Globus pallidus (tissue), 1 donor: ENCODE measurements at places on chromosomes 6 and 20.

DNA sequence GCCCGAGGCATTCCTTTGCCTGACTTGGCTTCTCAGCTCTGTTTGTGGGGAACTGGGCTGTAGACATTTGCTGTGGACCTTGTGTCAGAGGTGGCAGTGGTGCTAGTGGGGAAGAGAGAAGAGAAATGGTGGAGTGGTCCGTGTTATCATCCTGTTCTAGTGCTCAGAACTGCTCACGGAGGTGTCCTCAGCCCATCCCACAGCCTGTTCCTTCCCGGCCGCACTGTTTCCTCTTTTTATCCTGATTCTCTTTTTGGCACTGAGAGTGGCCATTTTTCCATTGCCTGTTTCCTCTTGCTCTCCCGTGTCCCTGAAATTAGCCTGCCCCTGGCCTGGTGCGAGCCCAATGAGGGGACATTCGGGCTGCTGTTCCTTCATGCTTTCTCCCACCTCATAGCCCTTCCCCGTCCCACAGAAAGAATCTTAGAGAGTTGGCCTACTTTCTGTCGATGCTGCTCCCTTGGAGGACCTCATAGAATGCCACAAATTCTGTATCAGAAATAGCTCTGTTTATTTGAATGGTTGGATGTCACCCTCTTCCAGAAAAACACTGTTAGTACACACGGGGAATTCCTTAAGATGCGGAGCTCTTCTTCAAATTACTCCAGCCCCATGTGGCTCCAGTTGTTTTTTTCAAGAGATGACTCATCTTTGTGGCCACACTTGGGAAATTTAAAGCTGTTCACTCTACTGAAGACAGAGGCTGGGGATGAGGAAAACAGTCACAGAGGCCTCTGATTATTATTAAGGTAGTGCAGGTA lies 26.1 kb downstream of the FARS2 start:
- no peak for DNase-seq

GRCh38 chr6:107161521-107161920 lies 46.2 kb upstream of the BEND3 start:
- DNase-seq, result no peak

DNA sequence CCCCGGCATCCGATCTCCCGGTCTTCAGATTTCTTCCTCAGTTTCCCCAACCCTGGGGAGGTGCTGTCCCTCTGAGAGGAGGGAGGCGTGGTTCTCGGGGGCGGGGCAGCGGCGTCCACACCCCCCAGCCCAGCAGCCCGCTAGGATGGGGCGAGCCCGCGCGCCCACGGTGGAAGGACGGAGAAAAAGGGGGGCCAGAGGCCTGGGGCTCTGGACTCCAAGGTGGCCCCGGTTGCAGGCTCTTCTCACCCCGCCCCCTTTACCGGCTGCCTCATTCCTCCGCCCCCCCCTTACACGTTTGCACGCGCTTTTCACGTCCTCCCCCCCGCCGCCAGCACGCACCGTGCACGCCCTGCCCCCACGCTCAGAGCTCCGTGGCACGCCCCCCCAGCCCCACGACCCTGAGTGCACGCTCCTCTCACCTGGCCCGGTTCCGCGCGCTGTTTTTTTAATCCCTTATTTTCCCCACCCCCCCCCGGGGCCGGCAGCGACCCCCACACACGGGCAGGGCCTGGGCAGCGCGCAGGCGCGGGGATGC lies 402 bp downstream of the ZBTB12 start:
- DNase-seq, result peak; percentile 69

- DNase-seq, result no peak
These were observed 53.5 kb downstream of the TCP11 start for GRCh38 chr6:35087361-35088280.

GRCh38 chr20:11020712-11021111 lies 346.9 kb upstream of the JAG1 start:
- no peak for DNase-seq

DNA sequence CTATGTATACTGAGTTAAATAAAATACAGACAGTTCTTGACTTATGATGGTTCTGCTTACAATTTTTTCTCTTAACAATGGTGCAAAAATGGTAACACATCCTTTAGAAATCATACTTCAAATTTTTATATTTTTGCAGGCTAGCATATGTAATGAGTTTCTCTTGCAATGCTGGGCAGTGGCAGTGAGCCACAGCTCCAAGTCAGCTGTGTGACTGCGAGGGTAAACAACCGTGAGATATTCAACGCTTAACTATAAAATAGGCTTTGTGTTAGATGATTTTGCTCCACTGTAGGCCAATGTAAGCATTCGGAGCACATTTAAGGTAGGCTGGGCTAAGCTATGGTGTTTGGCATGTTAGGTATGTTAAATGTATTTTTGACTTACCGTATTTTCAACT lies 136.1 kb downstream of the PLCB4 start:
- no peak for DNase-seq

- DNase-seq, result no peak
These were observed 34.1 kb downstream of the TNXB start for GRCh38 chr6:32074996-32075532.

DNA sequence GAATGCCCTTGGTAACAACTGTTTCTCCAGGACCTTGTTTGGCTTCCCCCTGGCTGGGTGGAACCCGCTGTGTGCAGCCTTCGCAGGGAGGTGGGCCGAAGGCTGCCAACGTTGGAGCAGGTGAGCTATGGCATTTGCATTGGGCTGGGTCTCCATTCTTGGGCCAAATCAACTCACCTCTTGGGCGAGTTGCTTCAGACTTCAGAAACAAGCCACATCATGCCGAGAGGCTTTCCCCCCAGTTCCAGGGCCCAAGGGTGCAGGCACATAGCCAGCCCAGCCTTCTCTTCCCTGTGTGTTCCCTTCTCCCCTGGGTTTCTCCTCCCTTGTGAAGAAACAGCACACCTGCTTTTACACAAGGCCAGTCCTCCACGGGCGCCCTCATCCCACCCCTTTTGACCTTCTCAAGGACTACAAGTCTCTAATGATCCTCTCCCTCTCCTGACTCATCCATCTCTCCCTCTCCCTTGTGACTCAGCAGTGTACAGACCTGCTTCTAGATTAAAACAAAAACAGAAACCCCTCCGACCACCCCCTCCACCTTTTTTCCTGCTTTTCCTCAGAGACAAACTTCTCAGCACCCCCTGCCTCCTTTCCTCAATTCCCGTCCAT lies 41.6 kb downstream of the FAM209B start:
- no peak for DNase-seq

DNA sequence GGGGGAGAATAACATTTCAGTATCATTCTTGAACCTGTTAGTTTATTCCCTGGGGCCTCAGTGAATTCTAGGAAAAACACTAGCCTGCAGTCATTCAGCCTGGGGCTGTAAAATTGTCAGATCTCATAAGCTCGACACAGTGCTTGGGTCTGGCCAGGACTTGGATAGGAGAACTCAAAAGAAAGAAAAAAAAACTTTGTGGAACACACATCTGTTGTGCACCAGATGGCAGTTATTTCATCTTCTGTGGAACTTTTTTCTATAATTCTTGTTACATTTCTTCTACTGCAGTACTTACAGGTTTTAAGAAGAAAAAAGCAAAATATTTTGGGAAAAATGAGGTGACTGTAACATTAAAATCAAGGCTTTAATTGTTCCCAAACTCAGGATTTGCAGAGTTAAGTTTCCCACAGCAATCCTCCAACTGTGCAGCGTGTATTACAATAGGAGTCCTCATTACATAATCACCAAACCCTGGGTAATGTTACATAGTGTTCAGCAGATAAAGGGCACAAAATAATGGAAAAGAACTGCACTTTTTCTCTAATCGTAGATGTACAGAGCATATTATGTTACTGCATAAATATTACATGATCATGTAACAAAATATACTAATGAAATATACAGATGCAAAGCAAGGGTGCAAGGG lies 531.1 kb upstream of the CITED2 start:
- DNase-seq, result no peak

DNA sequence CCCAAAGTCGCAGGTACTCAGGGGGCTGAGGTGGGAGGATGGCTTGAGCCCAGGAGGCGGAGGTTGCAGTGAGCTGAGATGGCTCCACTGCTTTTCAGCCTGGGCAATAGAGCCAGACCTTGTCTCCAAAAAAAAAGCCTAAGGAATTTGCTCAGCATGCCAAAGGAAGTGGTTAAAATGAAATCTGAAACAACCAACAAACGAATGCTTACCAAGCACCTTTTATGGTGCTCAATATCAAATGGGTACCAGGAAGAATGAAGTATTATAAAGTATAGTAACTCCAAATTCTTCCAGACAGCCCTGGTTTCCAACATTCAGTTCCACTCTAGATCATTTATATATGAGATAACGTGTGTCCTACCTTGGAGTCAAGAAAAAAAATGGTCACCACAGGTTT lies 14.0 kb downstream of the GMDS start:
- DNase-seq, result no peak

DNA sequence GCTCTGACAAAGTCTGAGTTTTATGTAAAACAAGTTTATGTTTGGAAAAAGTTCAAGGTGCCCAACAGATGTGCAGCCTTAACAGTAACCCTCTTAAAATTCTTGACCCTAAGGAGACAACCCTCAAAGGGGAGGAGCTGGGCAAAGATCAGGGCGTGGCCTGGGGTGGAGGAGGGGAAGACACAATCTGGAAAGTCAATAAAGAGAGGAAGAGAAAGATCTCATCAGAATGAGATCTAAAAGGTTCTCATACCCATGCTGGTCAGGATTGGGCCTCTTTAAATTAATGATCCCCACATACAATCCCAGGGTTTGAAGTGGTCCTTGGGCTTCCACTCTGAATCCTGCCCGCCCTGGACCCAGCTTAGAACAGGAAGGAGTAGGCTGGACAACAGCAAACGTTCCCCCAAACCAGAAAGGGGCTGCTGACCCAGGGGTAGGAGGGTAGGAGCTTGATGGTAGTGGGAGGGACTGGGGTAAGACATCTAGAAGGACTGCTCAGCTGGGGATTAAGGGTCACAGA lies 33.0 kb downstream of the FOXP4 start:
- no peak for DNase-seq

- DNase-seq, result no peak
These were observed 61.2 kb downstream of the FOXC1 start for GRCh38 chr6:1670711-1671462.

GRCh38 chr20:50734730-50735679 lies 3.6 kb downstream of the PARD6B start:
- DNase-seq, result no peak
